ENCODE measurements at places on chromosomes 5 and 9. TPM values are rescaled to one million over a fixed set of nuclear protein-coding genes. Genes with fewer than 3 reads are reported as not detected.

Gene FAM221B
- total RNA-seq = not detected

Gene SMIM32
- 0.20 TPM for total RNA-seq

Gene STK32A
- 7.4 TPM for total RNA-seq

Gene EDIL3
- 22.5 TPM for total RNA-seq

Gene GABRA6
- not detected for total RNA-seq

Gene SPINK4
- 1.2 TPM for total RNA-seq

Gene CNOT6
- total RNA-seq = 38.9 TPM

Gene LCN9
- total RNA-seq = 0.46 TPM

Gene LAMC3
- 16.7 TPM for total RNA-seq

DNA sequence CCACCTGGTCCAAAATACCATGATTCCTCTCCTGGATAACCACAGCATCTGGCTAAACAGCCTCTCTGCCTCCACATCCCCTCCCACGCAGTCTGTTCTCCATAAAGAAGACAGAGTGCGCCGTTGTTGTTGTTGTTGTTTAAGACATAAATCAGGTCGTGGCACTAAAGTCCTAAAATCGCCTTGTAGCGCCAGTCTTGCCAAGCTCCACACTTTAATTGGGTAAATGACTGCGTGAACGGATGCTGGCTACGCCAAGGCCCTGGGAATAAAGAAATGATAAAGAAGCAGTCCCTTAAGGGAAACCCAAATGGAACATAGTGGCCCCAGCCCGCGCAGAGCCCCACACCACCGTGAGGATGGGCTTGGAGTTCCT lies 364 bp upstream of the SFXN1 start:
- peaks cover 6% of the 10 kb centered on the region for H3K4me1 ChIP-seq
- peak overlapping the region; percentile 99 for H3K4me3 ChIP-seq
- no peak for DNase-seq
- peaks cover 28% of the 10 kb centered on the region for H3K36me3 ChIP-seq
- H3K27ac ChIP-seq = no peak overlapping the region
- H3K27me3 ChIP-seq = peaks cover 14% of the 10 kb centered on the region

GRCh38 chr9:106920701-106921283 lies 57.8 kb downstream of the ZNF462 start:
- peak overlapping the region; percentile 97 for H3K27ac ChIP-seq
- H3K36me3 ChIP-seq = peaks cover 46% of the 10 kb centered on the region
- peaks cover 22% of the 10 kb centered on the region for H3K4me1 ChIP-seq
- H3K27me3 ChIP-seq = no peaks in the 10 kb centered on the region
- peak overlapping the region; percentile 72 for H3K4me3 ChIP-seq

GRCh38 chr5:143065185-143065965 lies 295.2 kb downstream of the ARHGAP26 start:
- peaks cover 4% of the 10 kb centered on the region for H3K36me3 ChIP-seq
- H3K27me3 ChIP-seq = no peaks in the 10 kb centered on the region
- no peak for DNase-seq
- no peak overlapping the region for H3K27ac ChIP-seq
- no peak overlapping the region for H3K4me3 ChIP-seq
- peaks cover 11% of the 10 kb centered on the region for H3K4me1 ChIP-seq

DNA sequence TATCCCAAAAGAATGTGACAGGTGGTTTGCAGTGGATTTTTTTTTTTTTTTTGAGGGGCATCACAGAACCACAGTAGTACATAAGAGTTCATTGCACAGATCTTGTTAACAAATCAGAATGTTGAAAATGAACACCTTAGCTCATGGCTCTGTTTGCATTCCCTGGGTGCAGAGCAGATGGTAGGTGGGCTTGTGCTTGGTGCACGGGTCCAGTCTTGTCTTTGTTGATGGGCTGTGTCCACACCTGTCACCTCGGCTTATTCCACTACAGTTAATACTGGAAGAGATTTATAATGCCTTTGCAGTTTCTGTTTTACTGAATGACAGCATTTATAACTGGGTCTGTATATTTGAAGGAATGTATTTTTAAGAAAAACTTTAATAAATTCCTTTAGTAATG lies 146.6 kb downstream of the KDM4C start:
- no peaks in the 10 kb centered on the region for H3K27me3 ChIP-seq
- H3K4me1 ChIP-seq = peaks cover 5% of the 10 kb centered on the region
- no peak overlapping the region for H3K4me3 ChIP-seq
- H3K36me3 ChIP-seq = peaks cover 3% of the 10 kb centered on the region
- DNase-seq = no peak

- H3K27ac ChIP-seq = no peak overlapping the region
- H3K27me3 ChIP-seq = no peaks in the 10 kb centered on the region
- DNase-seq = peak; percentile 66
- no peaks in the 10 kb centered on the region for H3K4me1 ChIP-seq
- no peak overlapping the region for H3K4me3 ChIP-seq
- H3K36me3 ChIP-seq = no peaks in the 10 kb centered on the region
Measured at GRCh38 chr9:31519011-31519410, 865.4 kb upstream of the ACO1 start.

- no peak for DNase-seq
- H3K4me1 ChIP-seq = no peaks in the 10 kb centered on the region
- H3K4me3 ChIP-seq = no peak overlapping the region
- H3K36me3 ChIP-seq = peaks cover 9% of the 10 kb centered on the region
Measured at GRCh38 chr9:134418354-134418753, 92.1 kb downstream of the RXRA start.

DNA sequence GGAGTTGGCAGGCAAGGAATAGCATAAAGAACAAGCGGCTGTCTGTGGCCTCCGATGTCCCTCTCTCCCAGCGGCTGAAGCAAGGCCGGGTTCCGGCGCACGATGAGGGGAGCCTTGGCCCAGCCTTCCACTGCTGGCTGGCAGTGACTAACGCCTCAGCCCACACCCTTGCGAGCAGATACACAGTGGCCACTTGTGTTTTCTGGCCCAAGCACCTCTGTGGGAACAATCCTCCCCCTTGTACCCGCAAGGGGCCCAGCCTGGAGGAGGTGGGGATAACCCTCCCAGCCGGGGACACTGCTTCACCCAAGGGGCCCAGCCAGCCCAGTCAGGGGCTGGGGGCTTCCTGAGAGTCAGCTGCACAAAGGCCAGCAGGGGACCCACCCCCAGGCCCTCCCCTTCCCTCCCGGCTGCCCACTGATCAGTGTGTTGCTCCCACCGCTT lies 23.2 kb downstream of the STK10 start:
- H3K27me3 ChIP-seq = no peaks in the 10 kb centered on the region
- no peak for DNase-seq

DNA sequence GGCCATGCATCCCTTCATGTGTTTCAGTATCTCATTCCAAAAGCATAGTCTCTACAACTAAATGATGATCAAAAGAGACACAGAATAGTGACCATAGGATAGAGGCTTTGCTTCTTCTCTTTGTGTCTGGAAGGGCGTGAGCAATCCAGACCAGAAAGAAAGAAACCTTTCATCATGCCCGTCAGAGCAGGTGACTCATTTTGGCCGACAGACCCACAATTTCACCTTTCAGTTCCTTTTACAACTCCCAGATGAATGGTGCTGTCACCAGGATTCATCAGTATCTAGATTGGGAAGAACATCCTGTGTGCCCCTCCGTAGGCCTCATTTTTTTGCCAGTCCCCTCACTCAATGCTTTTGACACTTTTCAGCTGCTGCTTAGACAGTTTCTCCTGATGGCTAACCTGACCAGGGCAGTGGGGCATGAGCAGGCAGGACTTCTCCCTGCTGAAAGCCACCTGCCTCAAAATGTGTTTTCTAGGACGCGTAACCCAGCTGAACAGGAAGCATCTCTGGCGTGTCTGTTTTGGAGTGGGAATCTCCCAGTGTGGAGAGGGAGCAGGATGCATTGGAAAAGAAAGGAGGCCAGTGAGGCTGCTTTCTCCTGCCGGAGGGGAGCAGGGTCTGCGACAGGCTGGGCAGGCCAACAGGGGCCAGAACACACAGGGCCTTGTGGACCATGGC lies 21.2 kb downstream of the ABLIM3 start:
- no peak for DNase-seq
- no peaks in the 10 kb centered on the region for H3K4me1 ChIP-seq
- H3K27ac ChIP-seq = no peak overlapping the region
- no peak overlapping the region for H3K4me3 ChIP-seq

DNA sequence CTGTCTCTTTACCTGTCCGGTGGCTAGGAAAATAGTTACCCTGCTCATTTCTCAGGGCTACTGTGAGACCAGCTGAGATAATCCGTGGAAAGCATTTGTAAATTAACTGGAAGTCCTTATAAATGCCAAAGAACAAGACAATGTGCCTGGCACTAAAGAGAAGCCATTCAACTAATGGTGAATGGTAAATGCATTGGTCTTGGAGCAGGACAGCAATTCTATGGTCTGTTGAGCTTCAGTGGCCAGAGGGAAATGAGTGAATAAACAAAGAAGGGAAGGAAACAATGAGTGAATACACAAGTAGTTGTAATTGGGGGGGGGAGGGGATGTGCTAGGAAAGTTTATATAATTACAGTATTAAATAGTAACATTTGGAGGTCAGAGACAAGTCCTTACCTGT lies 353.6 kb downstream of the SEMA5A start:
- H3K4me1 ChIP-seq = peaks cover 12% of the 10 kb centered on the region
- no peak overlapping the region for H3K27ac ChIP-seq
- peaks cover 87% of the 10 kb centered on the region for H3K36me3 ChIP-seq
- H3K27me3 ChIP-seq = no peaks in the 10 kb centered on the region
- DNase-seq = no peak

DNA sequence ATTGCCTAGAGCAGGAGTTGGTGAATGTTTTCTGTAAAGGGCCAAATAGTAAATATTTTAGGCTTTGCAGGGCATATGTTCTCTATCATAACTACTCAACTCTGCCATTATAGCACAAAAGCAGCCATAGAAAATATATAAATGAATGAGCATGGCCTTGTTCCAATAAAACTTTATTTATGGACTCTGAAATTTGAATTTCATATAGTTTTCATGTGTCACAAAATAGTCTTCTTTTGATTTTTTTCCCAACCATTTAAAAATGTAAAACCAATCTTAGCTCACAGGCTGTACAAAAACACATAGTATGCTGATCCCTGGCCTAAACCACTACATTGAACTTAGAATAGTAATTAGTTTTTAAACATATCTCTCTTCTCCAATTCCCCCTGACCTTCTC lies 179.6 kb downstream of the ZNF462 start:
- H3K4me3 ChIP-seq = no peak overlapping the region
- no peaks in the 10 kb centered on the region for H3K27me3 ChIP-seq
- no peaks in the 10 kb centered on the region for H3K4me1 ChIP-seq
- DNase-seq = no peak
- no peaks in the 10 kb centered on the region for H3K36me3 ChIP-seq

GRCh38 chr9:5438301-5439162 lies 807 bp upstream of the PLGRKT start:
- peak overlapping the region; percentile 91 for H3K4me3 ChIP-seq
- DNase-seq = peak; percentile 55
- no peaks in the 10 kb centered on the region for H3K27me3 ChIP-seq
- H3K4me1 ChIP-seq = peaks cover 4% of the 10 kb centered on the region
- H3K36me3 ChIP-seq = peaks cover 15% of the 10 kb centered on the region

DNA sequence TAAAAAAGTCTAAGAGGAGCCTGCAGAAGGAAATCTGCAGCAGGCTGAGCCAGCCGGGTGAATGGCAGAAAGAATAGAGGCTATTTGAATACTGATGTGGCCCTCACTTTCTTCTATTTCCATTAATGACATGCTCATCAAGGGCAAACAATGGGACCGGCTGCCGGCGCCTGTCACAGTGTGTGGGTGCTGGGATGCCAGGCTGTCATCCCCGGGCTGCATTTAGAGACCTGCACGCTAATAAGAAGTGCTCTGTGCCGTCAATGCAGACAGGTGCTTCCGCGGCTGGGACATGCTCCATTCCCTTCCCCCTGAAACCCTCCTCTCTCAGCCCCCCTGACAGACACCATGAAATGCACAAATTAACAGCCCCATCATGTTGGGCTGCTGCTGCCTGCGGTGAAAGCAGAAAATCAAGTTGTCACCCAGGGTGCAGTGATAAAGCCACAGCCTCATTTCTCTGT lies 217.7 kb upstream of the TBCA start:
- H3K27ac ChIP-seq = peak overlapping the region; percentile 11
- no peak overlapping the region for H3K4me3 ChIP-seq
- no peaks in the 10 kb centered on the region for H3K27me3 ChIP-seq
- no peak for DNase-seq
- H3K4me1 ChIP-seq = peaks cover 6% of the 10 kb centered on the region

DNA sequence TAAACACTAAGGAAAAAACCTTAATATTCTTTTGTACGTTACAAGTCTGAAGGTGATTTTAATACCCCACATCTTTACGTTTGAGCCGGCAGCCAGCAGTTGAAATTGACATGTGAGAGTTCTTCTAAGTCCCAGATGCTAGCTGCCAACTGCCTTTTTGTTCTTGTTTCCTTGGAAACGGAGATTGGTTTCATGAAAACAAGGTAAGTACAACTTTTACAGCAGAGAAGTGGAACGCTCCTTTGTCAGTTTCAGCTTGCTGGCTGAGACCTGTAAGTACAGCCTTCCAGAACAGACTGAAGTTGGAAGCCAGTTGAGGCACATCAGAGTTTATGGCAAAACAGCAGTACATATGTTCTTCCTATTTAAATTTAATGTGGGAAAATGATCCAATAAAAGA lies 1018.4 kb upstream of the ARRDC3 start:
- DNase-seq = peak; percentile 49
- H3K4me3 ChIP-seq = no peak overlapping the region
- H3K4me1 ChIP-seq = no peaks in the 10 kb centered on the region
- no peaks in the 10 kb centered on the region for H3K27me3 ChIP-seq
- H3K27ac ChIP-seq = no peak overlapping the region
- no peaks in the 10 kb centered on the region for H3K36me3 ChIP-seq

DNA sequence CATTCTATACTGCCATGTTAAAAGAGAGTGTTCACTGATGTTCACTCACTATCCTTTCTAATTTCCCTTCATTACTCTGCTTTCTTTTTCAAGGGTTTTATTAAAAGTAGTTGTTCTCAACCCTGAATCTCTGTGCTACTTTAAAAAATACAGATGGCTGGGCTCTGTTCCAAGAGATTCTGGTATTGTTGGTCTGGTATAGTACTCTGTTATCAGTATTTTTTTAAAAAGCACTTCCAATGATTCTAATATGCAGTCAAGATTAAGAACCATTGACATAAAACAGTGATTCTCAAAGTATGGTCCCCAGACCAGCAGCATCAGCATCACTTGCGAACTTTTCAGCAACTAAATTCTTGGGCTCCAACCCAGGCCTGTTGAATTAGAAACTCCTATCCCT lies 77.0 kb upstream of the STARD4 start:
- H3K27me3 ChIP-seq = no peaks in the 10 kb centered on the region
- no peak overlapping the region for H3K27ac ChIP-seq
- no peaks in the 10 kb centered on the region for H3K36me3 ChIP-seq
- no peak for DNase-seq
- H3K4me3 ChIP-seq = no peak overlapping the region
- peaks cover 6% of the 10 kb centered on the region for H3K4me1 ChIP-seq

- no peaks in the 10 kb centered on the region for H3K36me3 ChIP-seq
- DNase-seq = peak; percentile 88
- no peaks in the 10 kb centered on the region for H3K4me1 ChIP-seq
- no peak overlapping the region for H3K27ac ChIP-seq
Measured at GRCh38 chr9:35962126-35962906, 4.4 kb upstream of the OR2S2 start.

- no peaks in the 10 kb centered on the region for H3K36me3 ChIP-seq
- no peak for DNase-seq
- no peak overlapping the region for H3K4me3 ChIP-seq
- H3K27me3 ChIP-seq = no peaks in the 10 kb centered on the region
- H3K27ac ChIP-seq = no peak overlapping the region
Measured at GRCh38 chr9:19965336-19965735, 176.5 kb upstream of the SLC24A2 start.
